Osteocyte (in vitro differentiated cells): ENCODE measurements at places on chromosomes 2 and 18. TPM values are rescaled to one million over a fixed set of nuclear protein-coding genes. Genes with fewer than 3 reads are reported as not detected.

DNA sequence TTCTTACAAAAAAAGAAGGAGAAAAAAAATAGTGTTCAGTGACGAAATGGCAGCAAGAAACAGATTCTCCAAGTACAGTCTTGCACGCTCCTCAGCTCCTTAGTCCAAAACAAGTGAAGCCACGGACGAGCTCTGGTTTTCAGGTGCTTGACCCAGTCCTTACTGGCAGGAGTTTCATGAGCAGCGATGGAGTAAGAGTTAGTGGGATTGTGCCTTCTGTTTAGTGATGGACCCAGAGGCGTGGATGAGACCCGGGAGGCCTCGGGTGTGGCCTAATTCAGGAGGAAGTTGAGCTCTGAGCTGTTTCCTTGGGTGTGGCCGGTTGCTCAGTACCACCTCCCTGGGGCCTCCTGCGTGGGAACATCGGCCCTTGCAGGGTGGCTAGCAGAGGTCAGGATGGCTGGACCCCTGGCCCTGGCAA, 52.0 kb downstream of the KIF5C start:
- no peak for DNase-seq

TEKT4 gene
- not detected in 2 replicates for total RNA-seq

DNA sequence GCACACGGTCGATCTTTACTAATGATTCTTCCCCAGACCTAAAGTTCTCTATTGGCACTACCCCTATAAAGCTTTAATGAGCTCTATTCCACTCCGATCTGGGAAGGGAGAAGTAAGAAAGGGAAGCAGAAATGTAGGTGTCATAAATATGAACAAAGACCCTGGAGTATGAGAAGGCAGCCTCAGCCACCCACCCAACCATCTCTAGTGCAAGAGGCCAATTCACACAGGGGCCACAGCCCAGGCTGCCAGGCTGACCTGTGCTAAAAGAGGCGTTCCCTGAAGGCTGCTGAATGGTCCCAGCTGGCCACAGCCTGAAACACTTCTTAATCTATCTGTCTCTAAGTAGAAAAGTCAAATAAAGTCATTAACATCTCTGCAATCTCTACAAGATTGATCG, 60.1 kb upstream of the ACTR3 start:
- no peak for DNase-seq

CHRND gene
- total RNA-seq = not detected in 2 replicates

CHST10 gene
- 14.4 and 17.3 TPM in 2 replicates for total RNA-seq

- DNase-seq = no peak
Measured at GRCh38 chr18:10543277-10543676, 17.4 kb downstream of the NAPG start.

- DNase-seq = no peak
Measured at GRCh38 chr18:67276638-67277037, 239.9 kb downstream of the DSEL start.

GRCh38 chr2:187943772-187944369, 347.8 kb upstream of the GULP1 start:
- no peak for DNase-seq

EPHA4 gene
- total RNA-seq = 16.7 and 16.8 TPM in 2 replicates

- DNase-seq = peak; percentile 5
Measured at GRCh38 chr2:222992137-222992536, 59.9 kb upstream of the KCNE4 start.

GRCh38 chr2:238370823-238371372, 50.6 kb downstream of the TRAF3IP1 start:
- no peak for DNase-seq

RAMP1 gene
- 87.9 and 93.4 TPM in 2 replicates for total RNA-seq

FSIP2 gene
- total RNA-seq = 3.4 and 3.5 TPM in 2 replicates

GRCh38 chr18:42005782-42006181, 50.7 kb downstream of the PIK3C3 start:
- DNase-seq = no peak

DNA sequence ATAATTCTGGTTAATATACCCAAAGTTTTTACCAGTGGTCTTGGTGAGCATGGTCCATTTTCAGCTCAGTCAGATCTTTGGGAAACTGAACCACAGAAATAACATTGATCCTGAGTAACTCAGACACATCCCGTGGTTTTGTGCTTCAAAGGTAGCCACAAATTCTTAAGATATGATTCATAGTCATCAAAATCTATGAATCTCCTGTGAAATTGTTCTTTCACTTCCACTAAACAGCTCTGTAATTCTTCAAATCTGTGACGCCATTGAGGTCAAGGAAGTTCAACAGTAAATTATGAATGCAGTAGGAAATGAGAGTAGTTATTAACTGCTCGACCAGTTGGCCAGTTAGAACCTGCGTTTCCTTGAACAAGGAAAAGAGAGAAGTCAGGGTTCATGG, 147.3 kb downstream of the IRS1 start:
- DNase-seq = no peak

DNA sequence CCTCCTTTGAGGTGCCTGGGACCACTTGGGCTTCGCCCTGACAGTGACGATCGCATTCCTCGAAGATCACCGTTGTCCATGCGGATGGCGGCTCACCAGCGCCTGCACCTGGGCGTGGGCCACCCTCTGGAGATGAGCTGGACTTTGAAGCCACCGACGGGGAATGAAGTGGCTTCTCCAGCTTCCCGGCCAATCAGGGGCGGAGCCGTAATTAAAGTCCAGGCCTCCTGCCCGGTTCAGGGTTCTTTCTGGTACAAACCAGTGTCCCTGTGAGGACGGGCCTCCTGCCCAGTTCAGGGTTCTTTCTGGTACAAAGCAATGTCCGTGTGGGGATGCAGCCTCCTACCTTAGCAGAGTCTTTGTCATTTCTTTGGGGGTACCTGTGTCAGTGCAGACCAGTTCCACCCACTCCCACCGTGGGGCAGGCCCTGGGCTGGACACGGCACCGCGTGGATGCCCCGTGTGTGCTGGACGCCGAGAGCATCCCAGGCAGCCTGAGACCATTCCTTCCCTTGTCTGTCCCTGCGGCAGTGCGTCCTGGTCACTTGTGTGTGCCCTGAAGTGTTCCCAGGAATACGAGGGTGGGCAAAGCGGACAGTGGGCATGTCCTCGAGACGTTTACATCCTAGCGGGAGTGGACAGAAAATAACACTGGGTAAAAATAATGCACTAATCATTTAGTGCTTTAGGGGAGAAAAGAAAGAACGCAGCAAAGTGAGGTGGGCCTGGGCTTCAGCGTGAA, 55.0 kb downstream of the KCNG2 start:
- peak; percentile 81 for DNase-seq

UGT1A4 gene
- not detected in 2 replicates for total RNA-seq

GRCh38 chr2:73069041-73069854, 2.3 kb downstream of the SFXN5 start:
- DNase-seq = no peak

SIX3 gene
- not detected in 2 replicates for total RNA-seq

GRCh38 chr2:96144481-96145035, 682 bp downstream of the DUSP2 start:
- DNase-seq = no peak

DNA sequence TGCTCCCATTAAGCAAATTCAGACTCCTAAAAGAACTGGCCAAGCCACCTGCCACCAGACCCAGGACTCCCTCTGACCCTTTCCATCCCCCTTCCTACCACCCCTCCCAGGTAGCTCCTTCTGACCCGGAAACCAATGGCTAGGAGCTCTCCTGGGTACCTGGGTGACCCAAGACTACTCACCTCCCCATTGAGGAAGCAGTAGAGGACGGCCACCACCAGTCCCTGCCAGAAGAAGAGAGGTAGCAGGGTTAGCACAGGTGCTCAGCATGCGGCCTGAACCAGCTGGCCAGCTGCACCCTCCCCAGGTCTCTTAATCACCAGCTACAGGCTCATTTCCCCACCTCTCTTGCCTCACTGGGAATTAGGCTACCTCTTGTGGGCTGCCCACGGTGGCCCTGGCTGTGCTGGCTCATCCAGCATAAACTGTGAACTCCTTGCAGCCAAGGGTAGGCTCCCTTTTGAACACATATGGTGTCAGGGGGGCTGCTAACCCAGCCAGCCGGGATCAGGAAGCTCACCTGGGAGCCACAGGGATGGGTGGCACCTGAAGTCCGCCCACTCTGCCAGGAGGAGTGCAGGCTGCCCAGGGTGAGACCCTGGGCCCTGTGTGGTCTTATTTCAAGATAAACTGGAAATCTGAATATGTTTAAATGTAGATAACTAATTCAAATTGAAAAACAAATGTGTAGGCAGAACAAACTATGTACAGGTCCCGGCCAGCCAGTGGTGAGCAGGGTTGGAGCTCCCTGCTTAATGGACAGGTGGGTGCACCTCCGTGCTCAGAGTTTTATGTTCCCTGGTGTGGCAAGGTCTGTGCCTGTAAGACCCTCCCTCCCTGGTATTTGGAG, 9.9 kb downstream of the TMEM37 start:
- DNase-seq = no peak

GRCh38 chr2:238167761-238168160, 9.0 kb downstream of the ERFE start:
- DNase-seq = no peak

DNA sequence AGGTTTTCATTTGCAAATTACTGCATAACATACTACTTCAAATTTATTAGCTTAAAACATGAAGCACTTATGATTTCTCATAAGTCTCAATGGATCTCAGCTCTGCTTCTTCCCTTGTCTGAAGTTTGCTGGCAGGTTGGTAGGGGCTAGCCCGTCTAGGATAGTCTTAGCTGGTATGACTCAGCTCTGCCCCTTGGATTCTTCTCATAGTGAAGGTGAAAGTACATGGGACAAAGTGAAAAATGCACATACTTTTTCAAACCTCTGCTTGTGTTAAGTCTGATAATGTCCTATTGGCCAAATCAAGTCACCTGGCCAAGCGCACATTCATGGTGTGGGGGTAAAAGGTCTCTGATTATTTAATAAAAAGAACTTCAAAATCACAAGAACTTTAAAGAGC, 184.8 kb upstream of the VWC2L start:
- no peak for DNase-seq

- DNase-seq = peak; percentile 88
Measured at GRCh38 chr2:204110338-204110741, 173.8 kb downstream of the ICOS start.

GRCh38 chr18:8752329-8752728, 47.0 kb downstream of the MTCL1 start:
- DNase-seq = peak; percentile 7

INO80C gene
- total RNA-seq = 27.1 and 30.2 TPM in 2 replicates

ESCO1 gene
- total RNA-seq = 14.3 and 14.6 TPM in 2 replicates

DNA sequence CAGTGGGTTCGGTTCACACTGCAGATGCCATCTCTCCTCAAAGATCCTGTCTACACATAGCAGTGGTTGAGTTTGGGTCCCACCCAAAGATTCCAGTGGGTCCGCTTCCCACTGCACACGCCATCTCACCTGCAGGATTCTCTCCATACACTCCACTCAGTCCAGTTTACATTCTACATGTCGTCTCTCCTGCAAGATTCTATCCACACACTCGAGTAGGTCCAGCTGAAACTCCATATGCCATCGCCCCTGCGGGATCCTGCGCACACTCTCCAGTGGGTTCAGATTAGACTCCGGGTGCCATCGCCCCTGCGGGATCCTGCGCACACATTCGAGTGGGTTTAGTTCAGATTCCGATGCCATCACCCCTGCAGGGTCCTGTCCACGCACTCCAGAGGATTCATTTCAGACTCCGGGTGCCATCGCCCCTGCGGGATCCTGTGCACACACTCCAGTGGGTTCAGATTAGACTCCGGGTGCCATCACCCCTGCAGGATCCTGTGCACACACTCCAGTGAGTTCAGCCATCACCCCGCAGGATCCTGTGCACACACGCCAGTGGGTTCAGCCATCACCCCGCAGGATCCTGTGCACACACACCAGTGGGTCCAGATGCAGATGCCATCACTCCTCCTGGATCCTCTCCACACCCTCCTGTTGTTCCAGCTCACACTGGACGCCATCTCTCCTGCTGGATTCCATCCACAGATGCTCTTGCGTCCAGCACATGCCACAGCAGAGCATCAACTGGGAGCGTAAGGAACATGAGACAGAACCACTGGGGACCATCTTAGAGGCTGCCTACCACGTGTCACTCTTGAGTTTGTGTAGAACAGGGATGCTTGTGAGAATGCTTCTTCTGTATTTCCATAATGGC, 3.0 kb upstream of the PXDN start:
- DNase-seq = peak; percentile 80

- no peak for DNase-seq
Measured at GRCh38 chr2:85886590-85886989, 2.2 kb downstream of the ST3GAL5 start.
